Right lobe of liver (tissue), 6 donors: ENCODE measurements at places on chromosomes 7 and 10. TPM values are rescaled to one million over a fixed set of nuclear protein-coding genes. Genes with fewer than 3 reads are reported as not detected.

GRCh38 chr7:34263168-34263567 lies 357.8 kb downstream of the BMPER start:
- no peak for DNase-seq

DNA sequence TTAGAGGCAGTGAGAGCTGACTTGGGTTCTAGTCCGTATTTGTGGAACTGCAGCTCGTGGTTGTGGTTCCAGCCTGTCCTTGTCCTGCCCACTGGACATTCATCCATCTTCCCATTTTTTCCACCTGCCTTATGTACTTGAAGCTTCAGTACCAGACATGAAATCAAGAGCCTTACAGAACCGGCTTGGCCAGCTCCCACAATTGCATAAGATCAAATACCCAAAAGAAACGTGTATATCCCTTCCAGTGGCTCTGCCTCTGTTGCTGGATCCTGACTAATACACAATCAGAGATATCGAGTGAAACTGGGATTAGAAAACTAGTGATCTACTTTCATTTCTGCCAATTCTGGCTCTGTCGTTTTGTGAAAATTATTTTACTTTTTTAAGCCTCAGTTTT lies 23.8 kb upstream of the LIPA start:
- no peak for DNase-seq

GRCh38 chr7:108810756-108811385 lies 241.2 kb downstream of the DNAJB9 start:
- DNase-seq: no peak

- no peak for DNase-seq
These were observed 266.4 kb upstream of the LYZL1 start for GRCh38 chr10:29022513-29022912.

GRCh38 chr7:157407512-157408257 lies 70.9 kb downstream of the DNAJB6 start:
- no peak for DNase-seq

DNA sequence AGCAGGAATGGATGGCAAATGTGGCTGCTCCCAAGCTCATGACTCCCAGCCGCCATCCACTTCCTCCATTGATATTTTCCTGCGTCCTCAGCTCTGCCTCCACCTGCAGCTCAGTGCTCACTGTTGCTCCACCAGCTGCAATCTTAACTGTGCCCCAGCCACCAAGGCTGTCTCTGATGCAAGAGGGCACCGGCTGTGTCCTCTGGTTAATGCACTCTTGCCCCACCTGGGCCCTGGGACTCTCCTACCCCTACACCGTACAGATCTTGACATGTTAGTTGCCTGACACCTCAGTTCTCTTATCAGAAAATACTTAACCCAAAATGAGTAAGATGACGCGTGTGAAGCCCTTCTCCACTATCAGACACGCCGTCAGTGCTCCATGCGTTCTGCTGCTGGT lies 45.5 kb upstream of the GPR26 start:
- no peak for DNase-seq

DNA sequence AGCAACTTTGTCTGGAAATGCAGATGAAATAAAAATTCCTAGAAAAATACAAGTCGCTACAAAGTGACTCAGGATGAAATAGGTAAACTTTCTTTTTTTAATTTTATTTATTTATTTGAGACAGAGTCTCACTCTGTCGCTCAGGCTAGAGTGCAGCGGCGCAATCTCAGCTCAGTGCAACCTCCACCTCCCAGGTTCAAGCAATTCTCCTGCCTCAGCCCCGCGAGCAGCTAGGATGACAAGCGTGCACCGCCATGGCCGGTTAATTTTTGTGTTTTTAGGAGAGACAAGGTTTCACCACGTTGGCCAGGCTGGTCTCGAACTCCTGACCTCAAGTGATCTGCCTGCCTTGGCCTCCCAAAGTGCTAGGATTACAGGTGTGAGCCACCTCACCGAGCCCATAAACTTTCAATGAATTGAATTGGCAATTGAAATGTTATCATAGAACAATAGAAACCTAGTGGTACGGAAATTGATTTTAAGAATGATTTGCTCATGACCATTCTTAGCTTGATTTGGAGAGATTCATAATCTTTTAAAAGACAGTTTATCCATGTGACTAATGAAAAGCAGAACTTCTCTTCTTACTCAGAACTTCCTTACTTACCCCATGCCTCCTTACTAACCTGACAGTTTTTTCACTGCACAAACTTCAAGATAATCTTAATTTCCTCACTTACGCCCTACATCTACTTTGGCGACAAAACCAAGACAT lies 161.7 kb downstream of the FAM107B start:
- no peak for DNase-seq

- DNase-seq: no peak
These were observed 53.0 kb downstream of the ASNS start for GRCh38 chr7:97819161-97819560.

PIK3AP1 gene
- total RNA-seq: 197 TPM

SCD gene
- 599 TPM for total RNA-seq

ZP3 gene
- 0.31 TPM for total RNA-seq

UPP1 gene
- 19.8 TPM for total RNA-seq

SFRP5 gene
- 4.6 TPM for total RNA-seq

IQUB gene
- total RNA-seq: 0.13 TPM

ARL5B gene
- total RNA-seq: 7.9 TPM
